Panc1 (cell line): ENCODE measurements at places on chromosomes 3 and 15. TPM values are rescaled to one million over a fixed set of nuclear protein-coding genes. Genes with fewer than 3 reads are reported as not detected.

MUC20 gene
- total RNA-seq, result not detected

HYKK gene
- 19.8 TPM for total RNA-seq

SYNPR gene
- not detected for total RNA-seq

ACVR2B gene
- 2.8 TPM for total RNA-seq

ACOX2 gene
- 3.2 TPM for total RNA-seq

MYLK gene
- 29.7 TPM for total RNA-seq

EFCAB12 gene
- 0.54 TPM for total RNA-seq

RLBP1 gene
- total RNA-seq, result not detected

IGSF10 gene
- 0.10 TPM for total RNA-seq

MINDY4B gene
- total RNA-seq, result not detected

ARHGEF26 gene
- 2.0 TPM for total RNA-seq

SHC4 gene
- total RNA-seq, result 0.10 TPM

GRK7 gene
- total RNA-seq, result 0.10 TPM

FAM81A gene
- total RNA-seq, result 7.3 TPM

ULK4 gene
- 14.3 TPM for total RNA-seq

CTXND1 gene
- not detected for total RNA-seq

SLC26A6 gene
- 36.3 TPM for total RNA-seq

PSMD6 gene
- total RNA-seq, result 55.6 TPM

SLC51A gene
- not detected for total RNA-seq

STRIT1 gene
- total RNA-seq, result not detected

GNAI2 gene
- total RNA-seq, result 170 TPM

CHRNA7 gene
- total RNA-seq, result 3.3 TPM

DAPK2 gene
- total RNA-seq, result 10.2 TPM

SLC27A2 gene
- total RNA-seq, result 0.18 TPM
